ENCODE measurements at places on chromosomes 5 and 9.
A peak's percentile ranks its signal among the peaks of the same experiment; 100 is the strongest.

DNA sequence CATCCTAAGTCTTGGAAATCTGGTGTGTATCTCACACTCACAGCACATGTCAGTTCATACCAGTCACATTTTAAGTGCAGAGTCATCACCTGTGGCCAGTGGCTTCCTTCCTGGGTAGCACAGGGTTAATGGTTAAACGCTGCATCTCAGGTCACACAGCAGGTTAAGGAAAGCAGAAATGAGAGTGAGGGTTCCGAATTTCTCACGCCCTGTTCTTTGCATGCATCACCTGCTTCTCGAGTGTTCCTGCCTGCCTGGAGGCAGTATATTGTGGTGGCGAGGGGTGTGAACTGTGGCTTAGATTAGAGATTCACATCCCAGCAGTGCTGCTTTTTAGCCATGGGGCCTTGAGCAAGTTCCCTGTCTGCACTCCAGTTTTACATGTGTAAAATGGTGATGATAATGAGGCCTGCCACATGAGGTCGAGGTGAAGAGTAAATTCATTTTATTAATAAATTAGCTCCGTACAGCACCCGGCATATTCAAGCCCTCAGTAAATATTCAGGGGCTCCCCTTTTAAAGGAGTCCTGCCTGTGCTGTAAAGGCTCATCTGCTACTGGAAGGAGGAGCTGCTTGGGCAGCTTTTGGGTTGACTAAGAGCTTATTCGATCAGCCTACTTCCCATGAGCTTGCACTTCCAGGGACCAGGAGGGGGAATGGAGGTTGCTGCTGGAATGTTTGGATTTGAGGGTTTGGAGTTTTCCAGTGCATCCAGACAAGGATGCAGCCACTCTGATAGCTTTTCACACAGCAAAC lies 61.1 kb upstream of the SAP30L start:
- DNase-seq = no peak

DNA sequence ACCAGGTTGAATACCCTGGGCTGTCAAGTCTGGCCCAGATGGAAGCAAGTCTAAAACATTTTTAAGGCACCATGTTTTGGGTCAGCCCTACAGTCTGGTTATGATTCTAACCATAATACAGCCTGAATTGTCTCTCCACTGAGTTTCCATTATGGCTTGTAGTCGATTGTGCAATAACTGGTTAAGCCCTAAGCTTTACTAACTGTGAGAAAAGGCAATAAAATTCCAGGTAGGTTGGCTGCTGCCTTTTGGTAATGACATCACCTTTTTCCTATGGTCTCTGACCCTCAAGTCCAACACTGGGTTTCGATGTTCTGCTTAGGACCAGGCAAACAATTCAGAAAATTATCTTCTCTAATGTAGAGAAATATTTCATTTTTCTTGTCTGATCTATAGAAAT lies 243.3 kb downstream of the ACTL7B start:
- DNase-seq = no peak

GRCh38 chr9:137715321-137715720 lies 96.5 kb downstream of the EHMT1 start:
- no peak for DNase-seq

- DNase-seq = no peak
Measured at GRCh38 chr5:150119421-150120061, 33.2 kb upstream of the CSF1R start.

DNA sequence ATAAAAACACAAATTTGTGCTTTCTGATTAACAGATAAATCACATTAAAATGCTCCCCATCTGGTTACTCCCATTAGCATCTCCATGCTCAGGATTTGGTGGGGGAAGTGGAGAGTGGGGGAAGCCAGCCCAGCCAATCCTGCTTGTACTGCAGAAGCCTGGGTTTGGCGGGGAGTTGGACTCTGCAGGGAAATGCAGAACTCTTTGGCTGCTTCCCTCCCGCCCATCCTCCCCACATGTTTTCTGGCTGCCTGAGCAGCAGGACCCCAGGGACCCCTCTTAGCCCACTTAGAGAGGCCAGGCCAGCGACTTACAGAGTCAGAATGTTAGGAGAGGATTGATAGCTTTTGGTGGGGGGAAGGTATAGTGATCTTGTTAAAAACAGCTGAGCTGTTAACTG lies 59.5 kb upstream of the FOXI1 start:
- no peak for DNase-seq

DNA sequence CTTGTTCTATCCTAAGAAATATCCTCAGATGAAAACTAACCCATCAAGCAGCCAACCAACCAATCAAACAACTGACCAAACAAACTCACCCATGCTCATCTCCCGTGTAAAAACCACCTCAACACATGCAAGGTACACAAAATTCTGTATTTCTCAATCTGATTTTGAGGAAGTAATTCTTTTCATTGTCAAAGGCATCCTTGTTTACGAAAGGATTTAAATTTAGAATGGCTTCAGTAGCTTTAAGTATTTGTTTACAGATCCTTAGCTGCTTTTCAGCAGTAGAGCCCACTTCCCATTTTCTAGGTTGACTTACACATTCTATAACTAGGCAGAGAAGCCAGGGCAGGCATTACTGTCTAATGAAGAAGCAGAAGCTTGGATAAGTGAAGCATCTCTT lies 78.6 kb downstream of the NTRK2 start:
- DNase-seq = no peak

DNA sequence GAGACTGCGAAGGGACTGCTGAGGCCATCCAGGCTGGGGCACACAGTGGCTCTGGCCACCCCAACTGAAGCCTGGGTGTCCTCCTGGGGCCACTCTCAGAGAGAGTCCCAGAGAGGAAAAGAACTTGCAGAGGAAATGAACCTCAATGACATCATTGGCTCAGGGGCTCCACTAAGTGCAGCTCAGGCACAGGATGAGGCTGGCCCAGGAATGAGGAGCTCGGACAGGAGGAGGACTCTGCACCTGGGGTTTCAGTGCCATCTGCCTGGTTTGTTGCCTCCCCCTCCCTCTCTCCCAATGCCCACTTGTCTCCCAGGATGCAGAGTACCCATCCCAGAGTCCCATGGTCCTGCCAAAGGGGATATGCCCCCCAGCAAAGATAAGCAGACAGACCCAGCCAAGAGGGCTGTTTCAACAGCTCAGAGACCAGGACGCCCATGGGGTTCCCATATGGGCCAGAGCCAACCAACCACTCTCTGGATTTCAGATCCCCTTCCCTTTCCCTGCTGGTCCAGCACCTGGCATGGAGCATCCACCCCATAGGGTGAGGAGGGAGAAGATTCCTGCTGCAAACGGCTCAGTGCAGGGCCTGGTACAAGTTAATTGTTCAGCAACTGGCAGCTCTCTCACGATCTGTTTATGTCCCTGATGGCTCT lies 26.9 kb upstream of the OLFM1 start:
- DNase-seq = no peak

GRCh38 chr5:172129256-172129910 lies 58.6 kb downstream of the STK10 start:
- no peak for DNase-seq

- DNase-seq = no peak
Measured at GRCh38 chr5:98929710-98930298, 997 bp upstream of the CHD1 start.

- no peak for DNase-seq
Measured at GRCh38 chr5:39209924-39210323, 9.4 kb downstream of the FYB1 start.

- no peak for DNase-seq
Measured at GRCh38 chr5:139131921-139132432, 66.2 kb downstream of the SIL1 start.

DNA sequence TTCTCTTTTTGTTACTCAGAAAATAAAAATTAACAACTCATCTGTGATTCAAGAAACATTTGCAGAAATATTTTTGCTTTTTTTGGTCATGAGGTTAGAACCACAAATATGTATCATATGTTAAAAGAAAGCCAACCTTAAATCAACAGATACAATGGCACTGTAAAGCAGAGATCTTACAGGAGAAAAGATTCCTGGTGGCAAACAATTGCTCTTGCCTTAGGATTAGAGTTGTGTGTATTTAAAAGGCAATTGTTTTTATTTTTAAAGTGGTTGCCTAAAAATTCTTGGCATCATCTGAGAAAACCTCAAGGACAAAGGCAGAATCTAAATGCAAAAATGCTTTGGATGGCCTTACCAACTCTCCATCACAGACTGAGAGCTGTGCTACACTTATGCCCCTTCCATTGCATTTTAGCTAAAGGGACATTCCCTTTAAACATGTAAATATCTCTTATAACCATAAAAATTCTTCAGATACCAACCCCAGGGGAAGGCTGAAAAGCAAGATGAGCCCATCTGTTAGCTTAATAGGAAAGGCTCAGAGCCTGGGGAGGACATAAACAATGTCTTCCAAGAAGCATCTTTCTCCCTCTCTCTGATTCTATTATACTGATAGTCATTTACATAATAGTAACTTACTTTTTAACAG lies 100.4 kb downstream of the FAM114A2 start:
- DNase-seq = no peak

DNA sequence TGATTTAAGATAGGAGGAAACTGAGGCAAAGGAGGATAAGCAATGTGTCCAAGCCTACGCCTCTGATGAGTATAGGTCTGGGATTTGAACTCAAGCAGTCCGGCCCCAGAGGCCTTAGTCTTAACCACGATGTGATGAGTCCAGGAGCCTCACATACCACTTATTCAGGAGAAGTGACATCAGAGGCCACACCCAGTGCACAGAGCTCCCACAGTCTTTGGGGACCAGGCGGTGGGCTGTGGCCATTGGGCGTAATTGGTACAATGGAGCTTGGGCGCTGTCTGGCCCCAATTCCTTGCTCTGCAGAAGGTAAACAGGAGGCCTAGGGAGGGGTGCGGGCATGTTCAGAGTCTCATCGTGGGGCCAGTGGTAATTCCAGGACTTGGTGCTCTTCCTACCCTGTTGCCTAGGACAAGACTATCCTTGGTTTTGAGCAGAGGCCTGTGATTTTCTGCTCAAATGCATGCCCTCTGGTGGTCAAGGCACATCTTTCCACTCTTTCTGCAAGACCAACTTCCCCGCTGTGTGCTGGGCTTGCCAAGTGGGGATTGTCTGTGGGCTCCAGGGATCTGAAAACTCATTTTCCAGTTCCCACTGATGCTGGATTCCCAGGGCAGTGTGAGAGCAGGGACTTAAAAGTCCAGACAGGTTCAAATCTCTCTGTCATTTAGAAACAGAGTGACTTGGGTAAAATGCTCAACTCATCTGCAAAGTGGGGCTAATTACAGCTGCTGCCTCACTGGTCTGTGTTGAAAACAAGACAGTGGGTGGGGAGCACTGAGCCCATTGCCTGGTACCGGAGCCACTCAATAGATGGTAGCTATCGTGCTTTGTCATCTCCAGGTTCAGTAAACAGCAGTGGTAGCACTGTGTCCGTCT lies 15.8 kb downstream of the NDST1 start:
- no peak for DNase-seq

GRCh38 chr5:75524071-75524470 lies 12.4 kb downstream of the POLK start:
- no peak for DNase-seq

GRCh38 chr5:107564931-107565372 lies 105.8 kb downstream of the EFNA5 start:
- DNase-seq = no peak

DNA sequence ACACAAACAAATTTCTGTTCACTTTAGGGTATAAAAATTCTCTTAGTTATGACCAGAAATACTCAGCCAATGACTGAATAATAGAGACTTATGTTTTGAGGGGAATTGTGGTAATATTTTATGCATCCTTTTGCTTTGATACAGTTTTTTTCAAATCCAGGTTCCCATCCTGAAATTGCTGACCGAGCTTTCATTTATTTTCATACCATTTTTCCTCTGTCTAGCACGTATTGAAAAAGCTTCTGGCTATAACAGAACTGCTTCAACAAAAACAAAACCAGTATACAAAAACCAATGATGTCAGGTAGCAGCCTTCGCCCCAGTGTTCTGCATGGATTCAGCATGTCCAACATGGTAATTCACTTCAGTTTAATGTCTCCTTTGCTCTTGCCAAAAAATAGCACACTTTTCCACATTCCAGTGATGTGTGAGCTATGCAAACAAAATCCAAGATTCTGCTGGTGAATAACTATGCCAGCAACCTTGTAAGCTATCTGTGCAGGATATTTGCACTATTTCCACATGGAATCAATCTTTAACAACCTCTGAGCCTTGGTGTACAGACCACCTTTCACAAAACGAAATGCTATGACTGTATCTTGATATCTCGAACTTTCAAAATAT lies 22.0 kb downstream of the CCNH start:
- DNase-seq = no peak

GRCh38 chr5:90655423-90655822 lies 96.8 kb downstream of the ADGRV1 start:
- no peak for DNase-seq

GRCh38 chr5:177997846-177998245 lies 1.8 kb upstream of the PROP1 start:
- DNase-seq = no peak

DNA sequence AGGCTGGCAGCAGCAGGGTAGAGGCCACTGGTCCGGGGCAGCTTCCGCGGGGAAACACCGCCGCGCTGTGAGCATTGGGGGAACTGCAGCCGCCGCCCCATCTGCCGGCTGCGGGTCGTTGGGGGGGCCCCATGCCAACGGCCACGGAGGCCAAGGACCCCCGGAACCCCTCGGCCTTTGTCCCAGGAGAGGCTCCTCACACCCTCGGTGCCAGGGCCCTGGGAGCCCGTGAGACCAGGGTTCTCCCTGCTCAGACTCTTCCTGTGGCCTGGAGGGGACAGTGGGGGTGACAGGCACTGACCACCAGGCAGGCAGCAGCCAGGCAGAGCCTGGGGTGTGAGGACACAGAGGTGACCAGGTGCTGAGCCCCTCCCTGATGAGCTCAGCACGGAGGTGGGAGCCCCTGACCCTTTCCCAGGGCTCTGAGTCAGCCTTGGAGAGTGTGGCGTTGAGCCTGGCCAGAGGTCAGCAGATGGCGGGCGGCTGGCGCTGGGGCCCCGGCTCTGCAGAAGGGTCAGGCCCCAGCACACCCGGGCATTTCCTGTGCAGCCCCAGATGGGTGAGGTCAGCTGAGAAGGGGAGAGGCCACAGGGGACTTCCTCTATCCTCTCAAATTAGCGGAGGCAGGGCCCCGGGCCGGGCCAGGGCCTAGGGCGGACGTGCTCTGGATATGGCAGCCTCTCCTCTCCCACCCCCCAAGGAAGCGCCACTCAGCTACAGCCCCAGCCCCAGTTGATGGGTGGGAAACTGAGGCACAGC lies 17.9 kb upstream of the EGFL7 start:
- DNase-seq = peak; percentile 65

DNA sequence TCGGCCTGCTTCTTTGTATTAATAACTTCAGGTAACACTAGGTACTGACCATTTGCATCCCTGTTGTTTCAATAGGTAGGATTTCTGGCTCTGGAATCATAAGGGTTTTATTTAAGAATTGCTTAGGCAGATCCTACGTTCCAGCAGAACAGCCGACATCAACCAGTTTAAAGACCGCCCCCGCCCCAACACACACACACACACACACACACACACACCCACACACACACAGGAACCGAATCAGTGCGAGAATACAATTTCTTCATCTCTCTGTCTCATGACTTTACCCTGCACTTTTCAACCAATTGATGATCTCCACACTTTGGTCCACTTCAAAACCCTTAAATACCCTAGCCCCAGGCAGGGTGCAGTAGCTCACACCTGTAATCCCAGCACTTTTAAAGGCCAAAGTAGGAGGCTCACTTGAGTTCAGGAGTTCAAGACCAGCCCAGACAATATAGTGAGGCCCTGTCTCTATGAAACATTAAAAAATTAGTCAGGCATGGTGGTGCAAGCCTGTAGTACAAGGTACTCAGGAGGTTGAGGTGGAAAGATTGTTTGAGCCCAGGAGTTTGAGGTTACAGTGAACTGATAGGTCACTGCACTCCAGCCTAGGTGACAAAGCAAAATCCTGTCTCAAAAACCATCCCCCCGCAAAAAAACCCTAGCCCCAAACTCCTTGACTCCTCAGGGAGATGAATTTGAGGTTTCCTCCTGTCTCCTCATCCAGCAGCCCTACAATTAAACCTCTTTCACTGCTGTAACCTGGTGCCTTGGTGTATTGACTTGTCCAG lies 2.7 kb upstream of the MTMR12 start:
- DNase-seq = no peak

Measured in stimulated activated CD4-positive, alpha-beta T cell treated with anti-CD3 and anti-CD28 coated beads, Interleukin-1b, Interleukin-23, amount 100 ng/mL, for 24 hours (primary cell).